ENCODE measurements at places on chromosomes 5 and 9.

DNA sequence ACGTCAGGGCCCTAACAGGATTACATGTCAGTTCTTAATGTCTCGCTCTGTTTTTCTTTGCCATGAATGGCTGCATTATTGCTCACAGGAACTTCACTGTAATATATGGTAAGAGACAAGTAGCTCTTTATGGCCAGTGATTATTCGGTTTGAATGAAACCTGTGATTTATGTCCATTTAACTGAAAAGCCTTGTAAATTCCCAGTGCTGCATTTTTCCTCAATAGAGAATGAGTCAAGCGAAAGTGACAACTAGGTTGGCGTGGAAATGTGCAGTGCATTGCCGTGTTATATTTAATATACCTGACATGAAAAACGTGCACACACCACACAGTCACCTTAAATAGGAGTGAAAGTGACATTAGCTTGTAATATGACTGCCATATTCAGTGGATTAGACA, 163.1 kb downstream of the PBX3 start:
- no peak for DNase-seq

GRCh38 chr5:149657324-149657723, 72.8 kb upstream of the PPARGC1B start:
- no peak for DNase-seq

DNA sequence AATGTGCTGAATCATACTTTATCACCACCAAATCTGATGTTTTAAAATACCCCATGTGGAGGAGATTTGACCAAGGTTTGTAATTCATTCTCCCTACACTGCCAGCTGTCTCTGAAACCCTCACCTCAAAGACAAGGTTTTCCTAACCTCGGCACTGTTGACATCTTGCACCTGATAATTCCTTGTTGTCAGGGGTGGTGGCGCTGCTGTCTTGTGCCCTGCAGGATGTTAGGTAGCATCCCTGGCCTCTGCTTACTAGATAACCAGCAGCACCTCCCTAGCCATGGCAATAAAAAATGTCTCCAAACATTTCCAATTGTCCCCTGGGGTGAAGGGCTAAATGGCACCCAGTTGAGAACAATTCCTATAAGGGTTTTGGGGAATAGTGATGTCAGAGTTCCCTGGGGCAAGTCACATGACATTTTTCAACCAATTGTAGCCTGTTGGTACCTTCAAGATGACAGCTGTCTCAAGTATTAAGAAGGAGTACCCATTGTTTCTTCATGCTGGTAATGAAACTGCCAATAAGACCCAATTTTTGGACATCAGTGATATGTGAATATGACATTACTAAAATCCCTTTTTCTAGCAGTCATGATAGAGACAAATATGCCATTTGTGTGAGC, 160.6 kb upstream of the PLCXD3 start:
- DNase-seq = no peak

GRCh38 chr9:18495065-18495464, 21.1 kb downstream of the ADAMTSL1 start:
- DNase-seq = no peak

DNA sequence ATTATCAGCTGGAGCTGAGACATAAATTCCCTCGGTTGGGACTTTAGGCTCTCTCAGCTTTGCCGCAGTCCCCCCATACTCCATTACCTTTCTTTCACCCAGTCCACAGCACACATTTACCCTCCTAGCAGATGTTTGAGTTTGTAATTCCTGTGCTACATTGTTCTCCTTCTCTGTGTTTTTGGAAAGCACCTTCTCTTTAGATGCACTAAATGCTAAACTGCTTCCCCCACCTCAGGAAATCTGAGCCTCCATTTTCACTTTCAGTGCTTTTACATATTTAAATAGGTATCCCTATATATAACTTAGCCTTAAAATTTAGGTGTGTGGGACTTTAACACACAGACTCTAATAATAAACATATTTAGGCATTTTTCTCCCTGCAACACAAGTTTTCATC, 356.9 kb downstream of the NFIB start:
- DNase-seq = no peak

DNA sequence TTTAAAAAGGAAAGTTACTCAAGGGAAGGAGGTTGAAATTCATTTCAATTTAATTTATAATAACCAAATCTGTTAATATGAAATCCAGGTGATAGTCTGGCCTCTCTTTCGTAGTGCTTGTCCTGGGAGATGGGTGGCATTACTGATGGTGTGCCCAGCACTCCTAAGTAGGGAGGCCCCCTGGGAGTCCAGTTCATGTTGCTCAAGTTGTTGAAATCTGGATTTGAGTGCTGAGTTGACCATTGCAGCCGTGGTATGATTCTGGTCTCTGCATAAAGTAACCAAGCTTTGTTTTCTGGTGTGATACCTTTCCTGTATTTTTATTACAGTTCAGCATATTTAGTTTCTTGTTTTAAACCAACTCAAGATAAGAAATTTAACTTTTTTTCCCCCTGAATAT, 287.8 kb downstream of the FANCC start:
- DNase-seq = no peak

DNA sequence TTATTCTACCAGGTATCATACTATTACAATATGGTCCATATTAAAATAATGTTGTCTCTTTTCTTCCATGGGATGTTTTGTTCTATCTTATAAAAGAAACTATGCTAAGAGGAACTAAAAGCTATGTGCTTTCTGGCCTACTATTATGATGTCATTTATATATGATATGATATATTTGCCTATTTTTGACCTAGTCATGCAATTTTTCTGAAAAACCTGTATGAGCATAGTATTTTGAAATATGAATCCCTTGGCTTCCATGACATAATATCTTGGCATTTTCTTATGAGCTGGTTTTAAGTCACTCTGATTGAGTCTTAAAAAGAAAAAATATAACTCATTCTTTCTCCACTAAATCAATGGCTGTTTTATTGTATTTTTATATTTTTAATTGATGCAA, 60.7 kb downstream of the MAN2A1 start:
- no peak for DNase-seq

GRCh38 chr9:109689701-109690100, 90.3 kb upstream of the PALM2AKAP2 start:
- DNase-seq = no peak
